Hippocampal formation (tissue), 2 donors: ENCODE measurements at places on chromosomes 3 and 15.

DNA sequence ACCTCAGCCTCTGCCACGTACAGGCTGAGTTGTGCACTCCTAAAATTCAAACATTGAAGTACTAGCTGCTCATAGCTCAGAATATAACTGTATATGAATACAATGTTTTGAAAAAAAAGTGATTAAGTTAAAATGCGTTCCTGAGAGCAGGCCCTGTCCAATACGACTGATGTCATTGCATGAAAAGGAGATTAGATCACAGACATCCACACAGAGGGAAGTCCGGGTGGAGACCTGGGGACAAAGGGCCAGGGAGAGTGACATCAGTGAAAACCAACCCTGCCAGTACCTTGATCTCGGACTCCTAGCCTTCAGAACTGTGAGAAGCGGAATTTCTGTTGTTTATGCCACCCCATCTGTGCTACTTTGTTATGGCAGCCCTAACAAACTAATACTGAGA is 311.4 kb upstream of the NR2F2 start:
- no peak for DNase-seq

- no peak for DNase-seq
Observed at GRCh38 chr3:188520466-188520865, 366.5 kb downstream of the LPP start.

DNA sequence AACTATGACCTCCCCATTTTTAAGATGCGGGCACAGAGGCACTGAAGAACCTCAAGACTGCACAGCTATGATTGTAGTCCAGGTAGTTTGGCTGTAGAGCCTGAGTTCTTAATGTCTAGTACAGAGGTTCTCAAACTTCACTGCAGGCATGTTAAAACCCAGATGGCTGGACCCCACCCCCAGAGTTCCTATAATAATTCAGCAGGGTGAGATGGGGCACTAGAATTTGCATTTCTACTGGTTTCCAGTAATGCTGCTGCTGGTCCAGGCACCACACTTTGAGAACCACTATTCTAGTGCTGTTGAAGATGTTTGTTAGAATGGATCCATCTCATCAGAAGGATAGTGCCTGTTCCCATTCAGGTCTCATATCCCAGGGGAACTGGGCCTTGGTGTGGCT is 274.9 kb downstream of the ABHD5 start:
- DNase-seq, result no peak

DNA sequence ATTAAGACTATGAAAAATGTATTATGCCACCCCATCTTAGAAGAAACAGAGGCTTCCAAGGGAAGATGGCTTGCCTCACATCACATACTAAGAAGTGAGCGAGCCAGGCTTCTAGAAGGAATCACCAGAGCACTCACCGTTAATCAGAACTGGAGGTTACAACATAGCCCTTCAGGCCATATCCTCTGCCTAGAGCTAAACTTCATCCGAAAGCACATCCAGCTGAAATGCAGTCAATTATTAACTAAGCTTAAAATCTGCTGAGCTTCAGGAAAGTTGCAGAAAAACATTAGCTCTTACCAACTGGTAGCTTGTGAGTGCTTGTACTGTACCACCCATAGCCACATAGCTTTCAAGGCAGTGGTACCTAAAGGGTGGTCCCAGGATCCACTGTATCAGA is 483.2 kb downstream of the TBL1XR1 start:
- DNase-seq, result no peak

DNA sequence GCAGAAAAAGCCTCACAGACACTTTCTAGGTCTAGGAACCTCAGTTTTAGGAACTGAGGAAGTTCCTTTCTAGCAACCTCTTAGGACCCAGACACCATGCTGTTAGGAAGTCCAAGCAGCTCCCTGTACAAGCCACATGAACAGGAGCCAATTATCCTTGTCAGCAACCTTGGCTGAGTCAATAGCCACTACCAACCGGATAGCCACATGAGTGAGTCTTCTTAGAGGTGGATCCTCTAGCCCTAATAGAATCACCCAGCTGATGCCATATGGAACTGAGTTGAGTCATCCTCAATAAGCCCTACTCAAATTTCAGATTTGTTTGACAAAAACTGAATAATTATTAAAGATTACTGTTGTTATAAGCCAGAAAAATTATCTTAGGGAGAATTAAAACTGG is 256.2 kb downstream of the NLGN1 start:
- DNase-seq, result no peak

GRCh38 chr15:31866248-31866647 is 164.1 kb upstream of the CHRNA7 start:
- no peak for DNase-seq

DNA sequence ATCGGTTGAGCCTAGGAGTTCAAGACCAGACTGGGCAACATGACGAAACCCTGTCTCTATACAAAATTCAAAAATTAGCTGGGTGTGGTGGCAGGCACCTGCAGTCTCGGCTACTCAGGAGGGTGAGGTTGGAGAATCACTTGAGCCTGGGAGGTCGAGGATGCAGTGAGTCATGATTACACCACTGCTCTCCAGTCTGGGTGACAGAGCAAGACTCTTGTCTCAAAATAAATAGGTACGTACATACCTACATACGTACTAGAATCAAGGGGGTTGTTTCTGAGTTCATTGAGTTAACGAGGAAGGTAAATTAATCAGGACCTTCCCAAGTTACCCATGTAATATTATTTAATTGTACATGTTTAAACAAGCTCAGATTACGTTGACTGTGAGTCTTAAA is 97.5 kb downstream of the CHL1 start:
- DNase-seq, result no peak

- DNase-seq, result no peak
Observed at GRCh38 chr3:131898346-131898745, 136.5 kb downstream of the CPNE4 start.

DNA sequence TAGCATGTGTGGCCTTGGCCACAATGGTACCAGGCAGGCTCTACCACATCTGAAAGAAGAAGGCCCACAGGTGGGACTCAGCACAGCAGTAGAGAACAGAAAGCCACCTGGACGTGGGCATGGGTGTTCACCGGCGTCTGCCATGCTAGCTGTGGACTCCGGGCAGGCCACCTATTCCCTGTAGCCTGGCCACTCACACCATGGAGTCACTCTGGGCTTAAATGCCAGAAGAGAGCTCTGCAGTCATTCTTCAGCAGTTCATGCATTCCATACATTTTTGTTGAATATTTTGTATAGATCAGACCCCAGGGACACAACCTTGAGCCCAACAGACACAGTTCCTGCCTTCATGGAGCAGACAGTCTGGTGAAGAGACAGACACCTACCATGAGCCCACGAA is 138.6 kb downstream of the SRGAP3 start:
- no peak for DNase-seq

DNA sequence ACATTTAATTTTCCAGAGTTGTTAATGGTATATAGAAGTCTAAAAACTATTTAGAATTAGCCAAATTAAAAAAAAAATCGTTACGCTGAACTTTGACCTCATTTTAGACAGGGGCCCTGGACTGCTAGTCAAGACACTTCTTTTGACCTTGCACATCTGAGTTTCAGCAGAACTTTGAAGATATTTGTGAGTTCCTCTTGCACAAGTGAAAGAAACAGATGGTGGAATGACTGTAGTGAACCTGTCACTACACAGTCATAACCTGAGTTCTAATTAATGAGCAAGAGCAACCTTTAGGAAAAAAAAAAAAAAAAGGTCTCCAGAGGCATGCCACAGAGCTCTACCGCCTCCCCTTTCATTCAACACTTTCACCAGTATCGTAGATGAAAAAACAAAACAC is 5.3 kb downstream of the MYO5C start:
- no peak for DNase-seq

DNA sequence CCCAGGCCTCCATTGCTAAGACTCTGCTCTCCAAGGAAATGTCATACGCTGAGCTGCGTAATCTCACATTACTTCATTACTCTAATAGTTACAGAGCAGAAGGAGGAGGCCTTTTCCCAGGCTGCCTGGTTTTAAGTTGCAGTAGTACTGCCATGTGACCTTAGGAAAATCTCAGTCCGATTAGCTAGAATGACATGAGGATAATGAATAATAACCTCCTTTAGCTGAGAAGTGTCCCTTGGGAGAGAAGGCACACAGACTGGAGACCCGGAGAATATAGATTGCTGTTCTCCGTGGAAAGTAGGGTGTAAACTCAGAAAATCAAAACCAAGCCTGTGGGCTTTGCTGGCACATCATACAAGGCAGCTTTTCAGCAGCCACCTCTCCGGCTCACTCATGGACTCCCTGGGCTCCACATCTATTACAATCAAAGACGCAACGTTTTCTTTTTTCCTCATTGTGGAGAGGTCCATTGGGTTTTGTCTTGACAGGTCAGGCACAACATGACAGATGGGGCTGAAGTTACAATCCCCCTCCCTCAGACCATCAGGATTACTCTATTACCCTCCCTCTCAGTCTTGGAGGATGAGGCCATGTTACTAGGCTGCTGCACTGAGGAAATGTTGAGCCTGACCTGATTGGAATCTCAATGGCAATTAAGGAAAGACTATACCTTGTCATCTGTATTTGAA is 134.8 kb upstream of the MB21D2 start:
- no peak for DNase-seq

DNA sequence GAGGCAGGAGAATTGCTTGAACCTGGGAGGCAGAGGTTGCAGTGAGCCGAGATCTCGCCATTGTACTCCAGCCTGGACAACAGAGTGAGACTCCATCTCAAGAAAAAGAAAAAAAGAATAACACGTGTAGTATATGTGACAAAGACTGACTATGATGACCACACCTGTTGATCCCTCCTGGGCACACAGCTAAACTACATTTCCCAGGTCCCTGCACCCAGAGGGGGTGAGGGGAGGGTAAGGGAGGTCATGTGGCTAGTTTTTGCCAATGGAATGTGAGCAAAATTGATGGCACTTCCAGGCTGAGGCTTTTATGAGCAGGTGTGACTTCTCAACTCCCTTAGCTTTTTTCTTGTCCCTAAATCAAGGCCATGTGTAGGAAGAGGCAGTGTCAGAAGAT is 58.2 kb downstream of the KLHL6 start:
- DNase-seq, result no peak

- peak; percentile 31 for DNase-seq
Observed at GRCh38 chr3:136858381-136858780, 3.6 kb upstream of the NCK1 start.
